ENCODE measurements at places on chromosomes 1 and 21.

GRCh38 chr1:43671626-43672330, 21.8 kb downstream of the KDM4A start:
- no peak for DNase-seq

DNA sequence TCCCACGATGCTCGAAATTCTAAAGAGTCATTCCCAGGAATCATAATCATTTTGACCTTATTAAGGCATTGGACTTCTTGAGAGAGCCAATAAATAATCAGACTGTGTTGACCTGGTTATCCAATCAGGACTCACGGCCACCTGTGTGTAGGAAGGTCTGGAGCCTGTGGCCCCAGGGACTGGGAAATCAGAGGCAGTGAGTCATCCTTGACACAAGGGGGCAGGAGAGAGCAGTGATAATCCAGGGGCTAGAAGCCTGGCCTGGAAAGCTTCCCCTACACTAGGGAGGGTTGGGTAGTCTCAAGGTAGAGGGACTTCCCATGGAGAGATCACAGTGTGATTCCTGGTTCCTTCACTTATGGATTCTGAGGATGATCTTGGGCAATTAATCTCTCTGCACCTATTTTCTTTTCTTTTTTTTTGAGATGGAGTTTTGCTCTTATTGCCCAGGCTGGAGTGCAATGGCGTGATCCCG, 4.7 kb downstream of the MR1 start:
- no peak for DNase-seq

DNA sequence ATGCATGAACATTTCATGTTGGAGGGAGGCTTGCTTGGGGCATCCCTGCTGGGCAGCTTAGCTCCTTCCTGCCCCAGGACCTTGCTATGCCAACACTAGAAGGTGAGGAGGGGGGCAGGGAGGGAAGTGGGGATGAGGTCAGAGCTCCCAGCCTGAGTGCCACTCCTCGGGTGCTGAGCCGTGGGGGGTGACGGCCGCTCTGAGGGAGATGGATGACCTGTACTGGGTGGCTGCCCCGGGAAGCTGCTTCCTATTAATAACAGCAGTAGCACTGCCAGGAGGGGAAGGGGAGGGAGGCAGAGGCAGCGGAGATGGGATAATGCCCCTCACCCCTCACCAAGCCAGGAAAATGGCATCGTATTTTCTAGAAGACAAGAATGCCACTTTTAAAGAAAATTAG, 60.6 kb downstream of the UBIAD1 start:
- DNase-seq: no peak

- DNase-seq: no peak
Observed at GRCh38 chr21:43971201-43971991, 40.7 kb upstream of the TRAPPC10 start.

- DNase-seq: no peak
Observed at GRCh38 chr21:29538115-29538514, 239.4 kb downstream of the BACH1 start.

DNA sequence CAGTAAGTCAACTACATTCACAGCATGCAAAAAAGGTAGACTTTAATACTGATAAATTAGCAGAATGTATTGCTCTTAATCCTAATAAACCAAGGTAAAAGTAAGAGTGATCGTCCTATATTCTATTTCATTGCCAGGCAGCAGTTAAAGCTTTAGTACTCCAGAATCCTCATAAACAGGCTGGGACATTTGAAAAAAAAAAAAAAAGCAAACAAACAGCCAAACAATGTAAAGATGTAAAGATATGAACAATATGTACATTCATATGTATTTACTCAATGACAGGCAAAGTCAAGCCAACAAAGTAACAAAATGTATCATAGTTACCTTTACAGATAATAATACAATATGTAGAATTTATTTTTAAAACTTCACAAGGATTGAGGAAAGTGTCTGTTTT, 383.6 kb downstream of the COL11A1 start:
- DNase-seq: no peak

GRCh38 chr1:186125035-186125434, 250.0 kb downstream of the TPR start:
- no peak for DNase-seq

Data from activated T-helper 1 cell treated with Interleukin-2 at 50 U/mL for 16 hours (primary cell).